ENCODE measurements at places on chromosomes 3 and 15.

- no peak for DNase-seq
Measured at GRCh38 chr3:172087198-172087597, 47.8 kb downstream of the FNDC3B start.

GRCh38 chr3:155285936-155286335 is 7.5 kb downstream of the STRIT1 start:
- no peak for DNase-seq

DNA sequence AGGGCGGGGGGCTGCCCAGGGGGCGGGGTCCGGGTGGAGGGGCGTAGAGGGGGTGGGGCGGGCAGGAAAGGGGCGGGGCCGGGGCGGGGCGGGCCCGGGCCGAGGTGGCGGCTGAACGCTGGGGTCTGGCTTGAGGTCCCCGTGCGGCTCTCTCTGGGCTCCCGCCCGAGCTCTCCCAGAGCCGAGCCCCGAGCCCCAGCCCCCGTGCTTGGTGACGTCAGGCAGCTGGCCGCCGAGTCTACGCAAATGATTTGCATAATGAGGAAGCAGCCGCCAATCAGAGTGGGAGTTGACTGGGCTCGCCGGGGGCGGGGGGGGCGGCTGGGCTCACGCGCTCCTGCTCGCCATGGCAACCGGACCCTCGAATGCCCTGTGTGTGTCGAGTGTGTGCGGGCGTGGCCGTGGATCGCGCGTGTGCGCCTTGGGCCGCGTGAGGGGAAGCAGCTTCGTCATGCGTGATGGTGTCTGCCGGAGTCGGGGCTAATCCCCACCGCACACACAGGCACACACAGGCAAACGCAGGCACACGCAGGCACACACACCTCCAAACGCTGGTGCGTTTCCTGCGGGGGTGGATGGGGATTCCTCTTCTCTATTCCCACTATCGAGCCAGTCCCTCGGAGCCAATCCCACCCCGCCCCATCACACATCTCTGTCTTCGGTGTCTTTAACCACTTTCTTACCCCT is at the start of gene CELF6:
Gene CELF6, minus strand, starts transcription at position 173 of the 687 bp plus-strand sequence. CDS start 283 bp downstream, outside the sequence.
- peak; percentile 78 for DNase-seq

DNA sequence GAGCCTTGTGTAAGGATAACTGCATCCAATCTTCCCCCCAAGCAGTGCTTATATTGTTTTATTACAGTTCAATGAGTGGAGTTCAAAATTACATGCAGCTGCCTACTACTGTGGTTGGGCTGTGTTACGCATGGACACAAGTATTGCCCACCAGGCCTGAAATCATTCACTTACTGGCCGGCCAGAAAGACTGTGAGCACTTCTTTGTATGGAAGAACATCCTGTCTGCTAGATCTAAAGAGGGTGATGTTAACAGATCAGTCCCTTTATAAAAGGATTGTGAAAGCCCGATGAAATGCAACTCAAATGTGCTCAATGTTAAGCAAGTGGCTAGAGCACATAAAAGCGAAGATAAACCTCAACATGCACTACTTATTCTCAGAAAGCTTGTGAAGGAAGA is 132.5 kb downstream of the FOXP1 start:
- DNase-seq = no peak

GRCh38 chr3:46096781-46097180 is 69.5 kb upstream of the XCR1 start:
- no peak for DNase-seq

GRCh38 chr3:129310111-129311011 is 31.7 kb downstream of the HMCES start:
- no peak for DNase-seq

DNA sequence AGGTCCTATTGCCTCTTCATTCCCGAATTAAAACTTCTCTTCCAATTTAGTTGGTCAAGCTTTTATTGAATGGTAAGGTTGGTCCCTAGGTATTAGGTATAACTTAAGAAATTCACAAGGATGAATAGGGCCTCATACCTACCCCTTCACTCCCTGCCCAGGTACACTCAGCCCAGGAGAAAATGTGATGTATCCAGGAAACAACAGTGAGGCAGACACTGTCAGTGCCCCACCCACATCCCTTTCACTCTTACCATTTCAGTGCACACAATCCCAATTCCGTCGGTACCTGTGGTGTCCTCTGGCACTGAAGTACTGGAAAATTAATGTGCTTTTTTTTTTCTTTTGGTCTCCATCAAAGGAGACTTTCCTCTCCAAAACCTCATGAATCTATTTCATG is 10.5 kb upstream of the C3orf49 start:
- DNase-seq = no peak

DNA sequence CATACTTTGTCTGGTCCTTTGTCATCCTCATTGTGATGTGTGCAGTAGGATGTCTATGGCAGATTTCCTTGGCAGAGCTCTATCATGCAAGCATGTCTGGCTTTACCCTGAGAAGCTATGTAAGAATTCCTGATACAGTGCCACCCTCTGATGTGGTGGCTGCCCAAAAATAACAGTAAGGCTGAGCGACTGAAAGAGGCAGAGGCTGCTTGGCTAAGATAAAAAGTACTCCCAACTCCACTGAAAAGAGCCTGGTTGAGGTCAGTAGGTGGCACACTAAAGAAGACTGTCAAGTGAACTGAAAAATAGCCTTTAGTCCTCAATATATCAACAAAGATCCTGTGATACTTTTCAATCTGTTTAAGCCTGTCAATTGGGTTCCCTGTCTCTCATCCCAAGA is 31.7 kb downstream of the BTLA start:
- no peak for DNase-seq

- peak; percentile 70 for DNase-seq
Measured at GRCh38 chr3:3665546-3665945, 133.7 kb upstream of the LRRN1 start.

DNA sequence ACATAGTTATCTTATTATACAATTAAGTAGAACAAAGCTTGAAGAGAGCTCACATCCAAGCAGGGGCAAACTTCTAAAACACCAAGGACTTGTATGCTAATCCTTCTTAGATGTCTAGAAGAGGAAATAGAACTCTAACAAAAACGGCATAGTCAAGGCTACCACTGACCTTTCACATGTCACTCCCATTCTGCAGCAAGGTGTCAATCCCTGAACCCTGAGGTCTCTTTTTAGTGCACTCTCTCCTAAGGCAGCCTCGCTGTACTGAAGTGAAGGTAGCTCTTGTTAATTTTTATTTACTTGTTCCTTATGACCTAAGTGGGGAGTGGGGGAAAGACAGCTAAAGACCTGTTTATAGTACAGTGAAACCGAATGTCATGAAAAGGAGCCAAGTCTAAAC is 506.5 kb downstream of the FOXP1 start:
- no peak for DNase-seq

- DNase-seq = peak; percentile 53
Measured at GRCh38 chr15:41465822-41466421, 27.8 kb upstream of the ITPKA start.

- DNase-seq = peak; percentile 39
Measured at GRCh38 chr15:44034334-44034733, 160.7 kb downstream of the FRMD5 start.
